ENCODE measurements at places on chromosomes 5 and 9.
A peak's percentile ranks its signal among the peaks of the same experiment; 100 is the strongest.

DNA sequence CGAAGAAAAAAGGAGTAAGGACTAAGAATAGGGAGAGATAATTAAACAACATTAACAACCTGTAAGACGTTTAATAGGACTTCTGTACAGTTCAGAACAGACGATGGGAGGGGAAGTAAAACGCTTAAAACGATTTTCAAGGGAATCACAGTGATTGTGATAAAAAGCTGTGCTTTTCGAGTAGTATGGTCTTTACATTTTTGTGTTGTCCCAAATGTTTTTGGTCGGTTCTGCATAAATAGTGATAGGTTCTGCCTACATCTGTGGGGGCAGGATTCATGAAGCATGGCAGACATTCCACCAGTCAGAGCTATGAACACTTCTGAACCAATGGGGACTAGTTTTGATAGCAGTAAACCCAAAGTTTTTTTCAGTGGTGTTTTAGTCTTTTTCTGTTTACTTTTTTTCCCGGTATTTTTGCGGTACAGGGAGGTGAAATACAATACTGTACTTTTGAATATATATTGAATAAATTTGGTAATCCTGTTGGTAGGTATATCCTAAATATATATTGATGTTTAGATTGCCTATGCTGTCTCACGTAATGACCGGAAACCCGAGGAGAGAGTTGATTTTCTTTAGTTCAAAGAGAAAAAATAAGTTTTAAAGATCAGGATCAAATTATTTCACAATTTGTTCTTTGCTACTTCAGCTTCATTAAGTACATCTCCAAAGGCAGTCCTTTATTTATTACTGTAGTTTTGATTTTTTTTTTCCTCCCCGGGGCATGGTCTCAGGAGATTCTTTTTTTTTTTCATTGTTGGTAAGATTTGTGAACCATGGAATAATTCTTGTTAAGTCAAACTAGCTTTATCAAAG lies 1.3 kb downstream of the ERBIN start:
- peak; percentile 75 for DNase-seq

DNA sequence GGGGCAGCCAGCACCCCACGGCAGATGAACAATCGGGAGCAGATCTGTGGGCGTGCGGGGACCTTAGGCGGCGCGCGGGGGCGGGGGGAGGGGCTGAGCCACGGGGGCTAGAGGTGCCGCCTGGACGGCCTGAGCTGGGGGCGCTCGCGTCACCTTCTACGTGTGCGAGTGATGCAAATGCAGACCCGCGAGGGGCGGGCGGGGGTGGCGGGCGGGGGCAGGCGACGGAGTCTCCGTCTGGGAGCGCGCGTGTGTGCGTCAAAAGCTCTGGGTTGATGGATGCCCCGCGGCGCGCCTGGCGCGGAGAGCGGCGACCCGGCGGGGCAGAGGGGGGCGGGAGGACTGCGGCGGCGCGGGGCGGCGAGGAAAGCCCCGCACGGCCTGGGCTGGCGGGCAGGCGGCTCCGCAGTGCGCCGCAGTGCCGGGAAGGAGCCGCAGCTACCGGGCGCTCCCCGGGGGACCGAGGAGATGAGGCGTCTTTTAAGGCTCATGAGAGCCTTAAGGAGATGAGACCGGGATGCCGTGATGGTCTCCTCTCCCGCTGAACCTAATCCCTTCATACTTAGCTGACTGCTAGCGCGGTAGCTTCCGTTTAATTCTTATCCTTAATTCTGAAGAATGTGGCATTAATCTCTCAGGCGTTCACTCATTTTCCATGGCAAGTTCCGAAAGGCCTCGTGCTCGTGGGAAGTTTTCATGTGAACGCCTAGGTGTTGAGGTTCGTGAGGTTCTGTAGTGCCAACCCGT lies 1.5 kb downstream of the SV2C start:
- DNase-seq: no peak

DNA sequence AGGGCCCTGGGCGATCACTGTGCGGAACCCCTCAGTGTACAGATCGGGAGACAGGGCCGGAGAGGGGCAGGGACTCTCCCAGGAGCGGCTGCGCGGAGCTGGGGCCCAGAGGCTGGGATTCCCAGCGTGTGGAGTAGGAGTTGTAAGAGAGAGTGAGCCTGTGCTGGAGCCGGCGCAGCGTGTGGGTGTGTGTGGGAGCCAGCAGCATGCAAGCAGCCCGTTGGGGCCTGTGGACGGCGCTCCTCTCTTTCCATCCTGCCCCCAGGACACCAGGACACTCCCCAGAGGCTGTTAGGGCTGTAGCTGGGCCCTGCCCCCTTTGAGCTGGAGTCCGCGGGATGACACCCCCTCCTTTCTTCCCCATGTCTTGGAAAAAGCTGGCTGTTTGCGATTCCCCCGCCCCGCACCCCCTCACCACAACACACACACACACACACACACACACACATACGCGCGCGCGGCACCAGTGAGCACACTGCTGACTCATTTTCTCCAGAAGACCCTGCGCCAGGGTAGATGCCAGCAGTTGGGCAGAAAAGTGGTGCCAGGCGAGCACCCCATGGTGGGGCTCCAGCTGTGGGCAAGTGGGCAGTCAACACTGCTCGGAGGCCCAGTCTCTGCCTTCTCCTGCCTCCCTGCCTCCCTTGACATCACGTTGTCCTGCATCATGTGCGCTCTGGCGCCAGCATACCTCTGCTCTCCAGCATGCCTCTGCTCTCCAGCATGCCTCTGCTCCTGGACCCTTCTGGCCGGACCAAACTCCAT lies 1.5 kb downstream of the COL27A1 start:
- DNase-seq: peak; percentile 89

- DNase-seq: no peak
Observed at GRCh38 chr9:137234055-137234697, 3.5 kb downstream of the SLC34A3 start.

DNA sequence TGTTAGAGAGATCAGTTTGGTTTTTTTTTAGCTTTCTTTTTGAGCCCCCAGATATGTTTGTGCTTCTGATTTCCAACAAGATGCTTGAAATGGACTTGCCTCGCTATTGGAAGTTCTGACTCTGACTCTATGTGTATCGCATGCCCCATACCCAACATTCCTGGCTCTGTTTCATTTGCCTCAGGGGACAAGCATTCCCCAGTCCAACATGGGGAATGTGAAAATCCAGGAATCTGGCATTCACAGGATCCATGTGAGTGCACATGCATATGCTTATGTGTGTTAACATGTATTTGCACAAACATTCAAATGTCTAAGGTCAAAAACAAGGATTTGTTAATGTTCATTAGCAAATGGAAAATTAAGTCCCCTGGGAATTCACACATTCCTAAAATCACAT lies 233.9 kb downstream of the TLR4 start:
- no peak for DNase-seq

DNA sequence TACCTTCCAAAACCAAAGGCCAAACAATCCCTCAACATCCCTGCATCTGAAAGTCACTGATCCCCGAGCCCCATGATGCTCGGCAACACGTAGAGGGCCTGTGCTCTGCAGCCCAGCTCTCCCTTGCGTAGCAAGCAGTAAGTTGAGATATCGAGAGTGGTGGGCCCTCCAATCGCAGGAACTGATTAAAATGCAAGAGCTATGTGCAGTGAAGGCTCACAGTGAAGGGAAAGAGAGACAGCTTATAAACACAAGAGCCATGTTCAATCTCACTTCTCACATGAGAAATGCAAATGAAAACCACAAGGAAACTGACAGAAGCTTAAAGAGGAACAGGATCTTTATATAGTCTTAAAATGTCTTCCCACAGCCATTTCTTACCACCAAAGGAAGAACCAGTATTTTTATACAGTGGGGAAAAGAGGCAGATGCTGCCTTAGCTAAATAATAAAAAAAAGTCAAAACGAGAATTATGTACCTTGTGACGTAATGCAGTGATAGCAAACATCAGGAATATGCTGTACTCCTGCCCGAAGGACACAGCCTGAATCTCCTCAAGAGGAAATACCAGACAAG lies 24.6 kb downstream of the TTF1 start:
- peak; percentile 10 for DNase-seq

GRCh38 chr5:134997015-134997414 lies 29.3 kb downstream of the CATSPER3 start:
- DNase-seq: no peak

Data from umbilical cord (tissue), 2 donors.